ENCODE measurements at places on chromosomes 16 and 17.

- no peaks in the 10 kb centered on the region for H3K4me1 ChIP-seq
- no peak overlapping the region for H3K4me3 ChIP-seq
- H3K36me3 ChIP-seq = peaks cover 7% of the 10 kb centered on the region
Observed at GRCh38 chr17:56798916-56799315, 34.8 kb downstream of the C17orf67 start.

DNA sequence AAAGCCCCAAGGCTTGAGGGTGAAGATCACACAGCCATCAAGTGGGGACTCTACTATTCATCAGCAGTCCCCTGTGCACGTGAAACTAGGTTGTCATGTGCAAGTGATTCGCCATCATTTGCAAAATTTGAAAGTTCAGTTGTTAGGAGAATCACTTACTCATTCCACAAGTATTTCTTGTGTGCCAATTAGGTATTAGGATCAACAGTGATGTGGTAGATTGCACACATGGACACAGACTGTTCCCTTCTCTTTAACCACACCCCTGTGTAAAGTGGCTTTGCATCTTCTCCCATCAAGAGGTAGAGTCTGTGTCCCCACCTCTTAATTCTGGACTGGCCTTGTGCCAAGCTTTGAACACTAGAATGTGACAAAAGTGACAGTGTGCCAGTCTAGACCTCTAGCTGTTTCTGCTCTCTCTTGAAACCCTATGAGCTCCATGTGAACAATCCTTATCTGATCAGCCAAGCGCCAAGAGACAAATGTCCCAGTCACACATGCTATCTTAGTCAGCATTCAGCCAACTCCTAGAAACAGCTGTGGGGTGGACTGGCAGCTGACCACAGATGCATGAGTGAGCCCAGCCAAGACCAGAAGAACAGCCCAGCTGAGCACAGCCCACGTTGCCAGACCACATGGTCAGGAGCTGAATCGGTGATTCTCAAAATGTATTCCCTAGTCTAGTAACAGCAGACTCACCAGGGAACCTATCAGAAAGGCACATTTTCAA lies 31.5 kb upstream of the SHISA9 start:
- no peak overlapping the region for H3K4me3 ChIP-seq
- H3K36me3 ChIP-seq = no peaks in the 10 kb centered on the region
- no peaks in the 10 kb centered on the region for H3K27me3 ChIP-seq
- no peak for DNase-seq
- no peak overlapping the region for H3K27ac ChIP-seq

- DNase-seq = peak; percentile 48
- H3K4me1 ChIP-seq = peaks cover 19% of the 10 kb centered on the region
Observed at GRCh38 chr17:78040440-78041385, 82.2 kb downstream of the TNRC6C start.

GRCh38 chr17:12406623-12407215 lies 259.0 kb upstream of the MYOCD start:
- no peak for DNase-seq
- H3K36me3 ChIP-seq = no peaks in the 10 kb centered on the region
- no peak overlapping the region for H3K27ac ChIP-seq
- H3K4me3 ChIP-seq = no peak overlapping the region
- H3K27me3 ChIP-seq = no peaks in the 10 kb centered on the region
- no peaks in the 10 kb centered on the region for H3K4me1 ChIP-seq

- no peak overlapping the region for H3K4me3 ChIP-seq
- no peak for DNase-seq
- H3K4me1 ChIP-seq = no peaks in the 10 kb centered on the region
- no peaks in the 10 kb centered on the region for H3K27me3 ChIP-seq
- no peak overlapping the region for H3K27ac ChIP-seq
Observed at GRCh38 chr17:51044976-51045375, 75.7 kb downstream of the SPAG9 start.

- H3K27me3 ChIP-seq = no peaks in the 10 kb centered on the region
- no peaks in the 10 kb centered on the region for H3K36me3 ChIP-seq
- peaks cover 39% of the 10 kb centered on the region for H3K4me1 ChIP-seq
Observed at GRCh38 chr17:46736100-46736499, 82.4 kb downstream of the WNT3 start.

GRCh38 chr17:15413101-15413771 lies 54.2 kb downstream of the CDRT4 start:
- no peaks in the 10 kb centered on the region for H3K27me3 ChIP-seq
- no peaks in the 10 kb centered on the region for H3K36me3 ChIP-seq
- no peak for DNase-seq
- no peak overlapping the region for H3K27ac ChIP-seq

- H3K27me3 ChIP-seq = no peaks in the 10 kb centered on the region
- no peak overlapping the region for H3K4me3 ChIP-seq
Observed at GRCh38 chr16:84765616-84766580, 53.9 kb upstream of the CRISPLD2 start.

- DNase-seq = no peak
- no peaks in the 10 kb centered on the region for H3K4me1 ChIP-seq
- H3K27me3 ChIP-seq = no peaks in the 10 kb centered on the region
- no peak overlapping the region for H3K4me3 ChIP-seq
Observed at GRCh38 chr17:50893183-50893993, 27.2 kb upstream of the TOB1 start.

DNA sequence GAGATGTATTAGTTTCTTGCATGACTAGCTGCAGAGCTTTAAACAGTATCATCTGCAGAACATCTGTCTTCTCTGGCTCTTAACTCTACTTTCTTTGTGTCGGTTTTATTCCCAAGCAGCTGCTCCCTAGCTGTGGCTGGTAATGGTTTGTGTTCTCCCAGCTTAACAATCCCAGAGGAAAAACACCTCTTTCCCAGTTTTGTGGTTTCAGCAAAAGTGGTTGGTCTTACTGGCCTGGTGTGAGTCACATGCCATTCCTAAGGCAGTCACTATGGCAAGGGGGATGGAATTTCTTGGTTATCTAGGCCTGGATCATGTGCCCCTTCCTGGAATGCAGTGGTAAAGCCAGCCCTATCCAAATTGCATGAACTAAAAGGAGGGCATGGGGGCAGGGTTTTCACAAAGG lies 27.5 kb downstream of the OMG start:
- H3K27ac ChIP-seq = no peak overlapping the region
- no peak overlapping the region for H3K4me3 ChIP-seq
- DNase-seq = no peak
- peaks cover 16% of the 10 kb centered on the region for H3K36me3 ChIP-seq

GRCh38 chr17:42507671-42508070 lies 28.4 kb upstream of the NAGLU start:
- no peak for DNase-seq
- no peak overlapping the region for H3K4me3 ChIP-seq
- H3K27me3 ChIP-seq = no peaks in the 10 kb centered on the region
- peaks cover 17% of the 10 kb centered on the region for H3K4me1 ChIP-seq
- H3K36me3 ChIP-seq = peaks cover 20% of the 10 kb centered on the region

DNA sequence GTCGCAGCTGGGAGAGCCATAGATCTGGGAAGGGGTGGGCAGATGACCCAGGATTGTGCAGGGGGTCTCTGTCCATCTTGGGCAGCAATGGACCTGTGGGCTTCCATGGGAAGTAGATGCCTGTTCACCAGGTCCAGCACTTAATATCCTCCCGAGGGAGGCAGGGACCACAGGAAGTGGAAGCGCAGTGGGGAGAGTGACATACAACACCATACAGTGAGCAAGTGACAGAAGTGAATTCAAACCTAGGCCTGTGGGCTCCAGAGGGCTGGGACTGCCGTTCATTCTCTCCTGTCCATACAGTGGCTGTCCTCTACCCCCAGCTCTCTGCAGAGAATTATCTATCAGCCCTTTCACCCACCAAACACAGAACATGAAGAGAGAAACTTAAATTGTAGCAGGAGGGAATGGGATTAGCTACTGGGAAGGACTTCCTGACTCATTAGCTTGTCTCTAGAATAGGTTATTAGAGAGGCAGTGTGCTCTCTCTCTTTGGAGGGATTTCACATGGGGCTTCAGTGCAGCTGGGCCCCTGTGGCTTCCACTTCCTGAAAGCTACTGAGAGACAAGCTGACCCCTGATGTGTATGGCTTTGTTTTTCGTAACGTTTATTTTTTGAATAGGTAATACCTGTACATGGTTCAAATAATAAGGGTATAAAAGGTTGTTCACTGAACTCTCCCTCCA lies 13.1 kb upstream of the SEZ6 start:
- no peak overlapping the region for H3K27ac ChIP-seq
- no peak for DNase-seq
- H3K27me3 ChIP-seq = peaks cover 70% of the 10 kb centered on the region

- no peak overlapping the region for H3K4me3 ChIP-seq
- H3K27ac ChIP-seq = no peak overlapping the region
- no peak for DNase-seq
- H3K27me3 ChIP-seq = no peaks in the 10 kb centered on the region
Observed at GRCh38 chr17:9676820-9677310, 31.5 kb downstream of the USP43 start.

DNA sequence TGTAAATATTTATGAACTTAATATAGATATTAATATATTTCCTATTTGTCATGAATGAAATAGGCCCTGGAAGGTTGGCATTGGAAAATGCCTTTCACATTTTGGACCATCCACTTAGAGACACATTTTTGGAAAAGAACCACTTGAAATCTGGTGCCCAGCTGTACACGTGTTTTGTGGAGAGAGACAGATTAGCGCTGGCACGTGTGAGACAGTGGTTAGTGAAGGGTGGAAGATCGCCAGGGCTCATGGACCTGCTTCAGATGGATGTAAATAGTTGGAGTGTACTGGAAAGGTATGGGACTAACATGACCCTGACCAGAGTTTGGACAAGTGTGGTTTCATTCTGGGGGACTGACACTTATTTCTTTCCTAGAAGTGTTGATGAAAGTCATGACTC lies 222.9 kb downstream of the PRKCA start:
- H3K36me3 ChIP-seq = peaks cover 4% of the 10 kb centered on the region
- H3K27ac ChIP-seq = no peak overlapping the region
- H3K27me3 ChIP-seq = peaks cover 5% of the 10 kb centered on the region
- H3K4me1 ChIP-seq = no peaks in the 10 kb centered on the region
- no peak overlapping the region for H3K4me3 ChIP-seq
- no peak for DNase-seq

DNA sequence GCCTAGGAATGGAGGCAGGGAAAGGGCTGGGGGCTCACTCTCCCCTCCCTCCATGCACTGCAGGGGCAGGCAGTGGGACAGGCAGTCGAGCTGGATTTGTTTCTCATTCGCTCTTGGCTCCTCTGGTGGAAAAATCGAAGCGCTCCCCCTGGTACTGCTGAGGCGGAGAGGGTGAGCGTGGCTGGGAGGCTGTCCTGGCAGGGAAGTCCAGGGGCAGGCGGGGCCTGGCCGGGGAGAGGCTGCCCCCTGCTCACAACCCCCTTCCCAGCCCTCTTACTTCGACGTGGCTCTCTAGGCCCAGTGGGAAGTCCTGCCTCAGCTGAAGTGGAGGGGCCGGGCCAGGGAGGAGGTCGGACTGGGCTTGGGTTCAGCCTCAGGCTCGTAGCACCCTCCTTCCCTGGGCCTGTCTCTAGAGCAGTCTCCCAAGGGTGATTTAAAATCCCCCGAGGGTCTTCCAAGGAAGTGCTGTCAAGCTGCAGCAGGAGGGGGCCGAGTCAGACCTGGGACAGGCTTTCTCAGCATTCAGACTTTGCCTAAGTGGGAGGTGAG lies 16.5 kb upstream of the TMEM92 start:
- H3K4me3 ChIP-seq = no peak overlapping the region
- no peak overlapping the region for H3K27ac ChIP-seq
- DNase-seq = no peak
- peaks cover 35% of the 10 kb centered on the region for H3K27me3 ChIP-seq
- no peaks in the 10 kb centered on the region for H3K4me1 ChIP-seq
- no peaks in the 10 kb centered on the region for H3K36me3 ChIP-seq

GRCh38 chr16:85126394-85126704 lies 14.1 kb upstream of the CIBAR2 start:
- H3K4me3 ChIP-seq = no peak overlapping the region
- H3K36me3 ChIP-seq = no peaks in the 10 kb centered on the region
- no peak for DNase-seq
- no peaks in the 10 kb centered on the region for H3K4me1 ChIP-seq

DNA sequence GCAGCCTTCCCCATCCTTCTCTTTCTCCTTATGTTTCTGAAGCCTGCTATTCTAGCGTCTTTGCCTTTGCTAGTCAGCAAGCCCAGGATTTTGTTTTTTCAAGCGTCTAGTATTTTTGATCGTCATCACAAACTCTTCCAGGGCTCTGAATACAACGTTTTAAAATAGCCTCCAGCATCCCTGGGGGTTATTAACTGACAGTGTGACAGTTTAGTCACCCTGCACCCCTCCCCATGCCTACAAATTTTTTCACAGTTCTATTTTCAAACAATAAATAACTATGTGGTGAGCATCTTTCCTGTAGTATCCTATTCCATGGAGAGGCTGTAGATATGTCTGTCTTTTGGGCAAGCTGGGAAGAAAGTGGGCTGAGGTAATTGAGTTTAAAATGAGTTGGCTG lies 280.9 kb downstream of the MAP2K4 start:
- no peak for DNase-seq
- H3K4me1 ChIP-seq = no peaks in the 10 kb centered on the region
- H3K27ac ChIP-seq = no peak overlapping the region
- no peaks in the 10 kb centered on the region for H3K36me3 ChIP-seq
- H3K4me3 ChIP-seq = no peak overlapping the region
- H3K27me3 ChIP-seq = no peaks in the 10 kb centered on the region

DNA sequence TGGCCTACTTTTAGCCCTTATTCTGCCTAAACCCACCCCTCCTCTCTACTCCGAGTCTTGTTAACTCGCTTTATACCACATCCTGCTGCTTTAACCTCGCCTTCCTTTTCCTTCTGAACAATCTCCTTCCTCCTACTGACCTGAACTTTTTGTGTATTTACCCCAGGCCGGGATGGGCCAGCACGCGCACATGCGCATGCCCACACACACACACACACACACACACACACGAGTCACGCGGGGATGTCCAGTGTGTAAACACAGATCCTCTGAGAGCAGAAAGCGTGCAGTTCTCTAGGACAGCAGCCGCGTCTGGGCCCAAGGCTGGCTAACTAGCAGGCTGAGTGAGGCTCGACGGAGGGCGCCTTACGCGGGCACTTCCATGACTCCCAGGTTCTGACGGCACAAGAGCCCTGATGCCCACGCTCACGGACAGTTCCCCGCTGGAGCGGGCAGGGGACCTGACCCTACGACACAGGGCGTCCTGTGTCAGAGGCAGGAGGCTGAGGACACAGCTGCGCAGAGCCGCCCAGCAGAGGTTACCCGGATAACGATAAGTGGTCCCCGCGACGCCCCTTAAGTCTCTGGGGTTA lies 610 bp downstream of the PIK3R5 start:
- H3K27ac ChIP-seq = peak overlapping the region; percentile 97
- peaks cover 30% of the 10 kb centered on the region for H3K36me3 ChIP-seq
- DNase-seq = peak; percentile 35
- H3K4me1 ChIP-seq = peaks cover 54% of the 10 kb centered on the region
- H3K27me3 ChIP-seq = no peaks in the 10 kb centered on the region
- H3K4me3 ChIP-seq = peak overlapping the region; percentile 100

DNA sequence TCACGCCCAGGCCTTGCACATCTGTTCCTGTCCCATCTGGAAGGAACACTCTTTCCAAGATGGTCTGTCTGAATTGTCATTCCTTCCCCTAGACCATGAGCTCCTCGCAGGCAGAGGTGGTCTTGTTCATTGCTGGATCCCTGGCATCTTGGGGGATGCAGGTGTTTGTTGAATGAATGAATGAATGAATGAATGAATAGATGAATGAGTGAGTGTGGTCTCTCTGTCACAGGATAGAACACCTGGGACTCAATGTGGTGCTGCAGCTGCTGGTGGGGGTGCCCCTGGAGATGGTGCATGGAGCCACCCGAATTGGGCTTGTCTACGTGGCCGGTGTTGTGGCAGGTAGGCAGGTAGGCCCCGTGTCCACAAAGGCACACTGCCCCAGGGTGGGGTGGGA lies 32.2 kb downstream of the RHBDL3 start:
- H3K27ac ChIP-seq = no peak overlapping the region
- no peaks in the 10 kb centered on the region for H3K36me3 ChIP-seq
- no peak for DNase-seq
- H3K4me3 ChIP-seq = no peak overlapping the region
- H3K27me3 ChIP-seq = no peaks in the 10 kb centered on the region

Measured in naive B cell (primary cell).